ENCODE measurements at places on chromosomes 4 and X.
A peak's percentile ranks its signal among the peaks of the same experiment; 100 is the strongest.

GRCh38 chr4:87933337-87933736, 42.2 kb upstream of the SPP1 start:
- no peak for DNase-seq

GRCh38 chrX:124045109-124045508, 83.6 kb downstream of the STAG2 start:
- DNase-seq = no peak

- DNase-seq = no peak
Measured at GRCh38 chr4:95551653-95552052, 2.9 kb upstream of the UNC5C start.

DNA sequence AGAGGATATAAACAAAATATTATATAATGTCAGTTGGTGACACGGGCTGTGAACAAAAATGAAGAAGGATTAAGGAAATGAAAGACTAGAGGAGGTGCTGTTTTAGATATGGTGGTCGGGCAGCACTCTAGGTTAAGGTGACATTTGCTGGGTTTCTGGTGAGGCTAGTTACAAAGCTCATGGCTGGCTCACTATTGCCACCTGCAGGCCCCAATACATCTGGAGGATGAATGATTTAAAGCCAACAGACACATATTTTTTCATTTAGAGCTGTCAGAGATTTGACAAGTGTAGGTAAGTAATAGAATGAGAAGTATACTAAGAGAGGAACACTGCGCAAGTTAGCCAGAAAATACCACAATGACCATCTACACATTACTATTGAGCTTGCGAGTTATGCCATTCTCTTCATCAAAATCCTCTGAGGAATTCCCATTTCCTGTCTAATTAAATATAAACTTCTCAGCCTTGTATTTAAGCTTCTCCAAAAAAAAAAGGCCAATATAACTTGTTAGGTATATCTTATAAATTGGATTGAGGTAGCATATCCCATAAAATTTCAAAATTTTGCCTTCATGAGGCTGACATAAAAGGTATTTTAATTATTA, 6.4 kb upstream of the FGG start:
- DNase-seq = peak; percentile 41

DNA sequence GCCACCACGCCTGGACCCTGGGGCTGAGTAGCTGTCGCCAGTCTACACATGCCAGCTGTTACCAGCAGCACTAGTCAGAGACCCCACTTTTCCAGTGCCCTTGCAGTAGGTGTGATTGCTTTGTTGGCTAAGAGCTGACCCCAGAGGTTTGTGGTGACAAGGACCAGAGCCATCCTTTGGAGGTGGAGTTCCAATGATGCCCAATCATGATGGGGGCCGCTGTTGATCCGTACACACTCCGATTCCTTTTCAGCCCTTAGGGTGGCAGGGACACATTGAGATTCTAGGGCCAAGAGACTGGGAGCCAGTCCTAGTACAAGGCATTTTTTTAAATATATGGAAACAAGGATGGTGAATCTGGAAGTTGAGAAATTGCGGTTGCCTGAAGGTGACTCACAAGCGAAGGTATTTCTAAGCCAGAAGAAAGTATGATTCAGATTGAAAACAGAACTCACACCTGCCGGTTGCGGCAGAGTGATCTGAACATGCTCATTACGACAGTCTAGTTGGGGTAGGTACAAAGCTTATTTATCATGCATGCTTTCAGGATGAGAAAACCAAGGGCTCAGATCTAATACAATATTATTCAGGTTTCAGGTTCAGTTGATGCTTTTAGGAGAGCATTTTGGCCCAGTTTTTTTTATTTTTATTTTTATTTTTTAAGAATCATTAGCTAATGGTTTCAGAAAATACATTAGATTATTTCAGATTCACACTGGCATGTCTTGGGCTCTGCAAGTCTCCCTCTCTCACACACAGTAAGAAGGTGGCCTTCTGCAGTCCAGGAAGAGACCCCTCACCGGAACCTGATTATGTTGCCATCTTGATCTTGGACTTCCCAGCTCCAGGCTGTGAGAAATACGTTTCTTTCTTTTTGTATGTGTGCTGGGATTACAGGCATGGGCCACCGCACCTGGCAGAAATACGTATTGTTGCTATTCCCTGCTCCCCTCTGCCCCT, 43.4 kb downstream of the SHROOM2 start:
- DNase-seq = no peak

DNA sequence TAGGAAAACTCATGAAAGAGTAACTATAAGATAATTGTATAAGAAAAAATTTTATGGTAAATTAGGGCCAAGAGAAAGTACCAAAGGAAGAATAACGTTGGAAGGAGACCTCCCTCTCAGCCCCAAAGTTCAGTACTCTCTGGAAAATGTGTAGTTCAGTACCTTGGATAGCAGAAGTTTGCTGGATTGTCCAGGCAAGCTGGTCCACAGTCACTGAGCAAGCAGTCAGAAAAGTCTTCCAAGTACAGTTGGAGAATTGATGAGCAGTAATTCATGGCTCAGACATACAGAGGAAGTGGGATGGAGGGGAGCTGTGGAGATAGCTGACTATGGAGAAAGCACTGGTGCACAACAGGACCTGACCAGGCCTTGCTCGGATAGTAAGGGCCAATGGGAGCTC, 598.2 kb upstream of the NDST4 start:
- DNase-seq = no peak

GRCh38 chrX:41720125-41720779, 3.7 kb upstream of the GPR82 start:
- DNase-seq = no peak

DNA sequence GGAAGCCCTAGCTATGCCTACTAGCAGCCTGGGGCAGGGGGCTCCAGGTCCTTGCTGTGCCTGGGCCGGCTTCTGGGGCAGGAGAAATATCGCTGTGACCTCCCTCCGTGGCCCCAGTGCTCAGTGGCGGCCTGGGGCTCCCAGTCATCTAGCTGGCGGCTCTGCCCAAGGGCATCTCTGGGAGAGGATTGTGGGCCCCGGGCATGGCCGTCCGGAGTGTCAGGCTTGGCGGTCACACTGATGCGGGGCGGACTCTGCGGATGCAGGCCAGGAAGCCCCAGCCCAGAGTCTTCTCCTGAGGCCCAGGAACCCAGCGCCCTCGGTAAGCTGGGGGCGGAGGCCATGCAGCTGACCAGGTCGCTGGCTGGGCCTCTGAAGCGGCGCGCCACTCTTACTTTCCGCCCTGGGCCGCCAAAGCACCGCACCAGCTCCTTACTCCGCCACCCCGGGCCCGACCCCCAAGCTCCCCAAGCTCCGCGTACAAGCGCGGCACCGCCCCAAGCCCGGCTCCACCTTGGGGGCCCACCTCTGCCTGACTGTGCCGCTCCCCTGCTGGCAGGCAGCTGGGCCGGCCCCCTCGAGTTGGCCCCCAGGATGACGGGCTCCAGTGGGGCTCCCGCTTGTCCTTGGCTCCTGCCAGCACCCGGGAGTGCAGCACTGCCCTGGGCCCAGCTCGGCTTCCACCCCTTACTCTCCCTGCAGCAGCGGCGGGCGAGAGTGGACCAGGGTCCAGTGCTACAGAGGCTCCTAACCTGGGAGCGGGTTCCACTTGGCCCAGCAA, 720.0 kb downstream of the PCDH18 start:
- DNase-seq = no peak

DNA sequence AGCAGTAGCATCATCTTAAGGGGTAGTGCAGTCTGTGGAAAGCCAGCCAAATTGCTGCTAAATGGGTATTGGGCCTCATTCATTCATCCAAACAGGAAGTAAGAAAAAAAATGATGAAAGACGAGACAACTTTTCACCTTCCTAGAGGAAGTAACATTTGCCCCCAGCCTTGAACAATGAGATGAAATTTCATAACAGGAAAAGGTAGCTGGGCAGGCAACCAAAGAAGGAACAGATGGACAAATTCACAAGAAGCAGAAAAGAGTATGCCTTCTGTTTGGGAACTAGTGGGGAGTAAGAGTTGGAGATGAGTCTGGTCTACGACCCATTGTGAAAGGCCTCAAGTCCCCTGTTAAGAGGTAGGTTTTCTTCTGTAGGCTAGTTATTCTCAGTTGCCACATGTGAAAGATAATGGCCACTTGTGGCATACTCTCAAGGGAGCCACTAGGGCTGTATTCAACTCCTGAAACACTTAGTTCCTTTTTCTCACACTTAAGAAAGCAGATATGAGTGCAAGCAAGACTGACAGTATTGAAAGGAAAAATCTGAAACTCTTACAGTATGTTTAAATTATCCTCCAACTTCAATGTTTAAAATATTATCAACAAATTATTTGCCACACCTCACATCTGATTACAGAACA, 190.4 kb downstream of the AR start:
- no peak for DNase-seq

DNA sequence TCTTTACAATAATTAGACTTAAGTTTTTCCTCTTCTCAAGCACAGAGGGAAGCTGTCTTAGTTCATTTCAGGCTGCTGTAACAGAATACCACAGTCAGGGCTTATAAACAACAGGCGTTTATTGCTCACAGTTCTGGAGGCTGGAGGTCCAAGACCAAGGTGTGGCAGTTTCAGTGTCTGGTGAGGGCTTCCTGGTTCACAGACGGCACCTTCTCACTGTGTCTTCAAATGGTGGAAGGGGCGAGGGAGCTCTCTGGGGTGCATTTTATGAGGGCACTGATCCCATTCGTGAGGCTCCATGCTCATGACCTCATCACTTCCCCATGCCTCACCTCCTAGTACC, 115.7 kb upstream of the MXRA5 start:
- no peak for DNase-seq

DNA sequence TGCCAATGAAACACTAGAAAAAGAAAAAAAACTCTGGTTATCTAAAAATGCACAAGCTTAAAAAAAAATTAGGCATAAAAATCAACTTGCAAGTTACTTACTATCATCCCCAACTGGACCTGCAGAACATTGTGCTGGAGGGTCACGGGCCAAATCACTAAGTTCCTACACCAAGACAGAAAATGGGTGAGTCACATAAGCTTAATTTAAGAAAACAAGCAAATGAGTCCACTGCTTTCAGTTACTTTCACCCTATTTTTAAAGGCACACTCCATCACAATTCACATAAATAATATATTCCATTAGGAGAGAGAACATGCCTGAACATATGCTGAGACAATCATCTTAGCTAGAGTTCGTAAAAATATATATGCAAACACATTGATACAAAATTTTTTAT, 17.7 kb downstream of the UBE2D3 start:
- DNase-seq = no peak

GRCh38 chr4:152652102-152652501, 27.7 kb downstream of the TMEM154 start:
- DNase-seq = no peak

- peak; percentile 3 for DNase-seq
Measured at GRCh38 chrX:68443155-68443868, 10.0 kb upstream of the OPHN1 start.

GRCh38 chr4:102627831-102628523, 126.8 kb downstream of the NFKB1 start:
- no peak for DNase-seq

DNA sequence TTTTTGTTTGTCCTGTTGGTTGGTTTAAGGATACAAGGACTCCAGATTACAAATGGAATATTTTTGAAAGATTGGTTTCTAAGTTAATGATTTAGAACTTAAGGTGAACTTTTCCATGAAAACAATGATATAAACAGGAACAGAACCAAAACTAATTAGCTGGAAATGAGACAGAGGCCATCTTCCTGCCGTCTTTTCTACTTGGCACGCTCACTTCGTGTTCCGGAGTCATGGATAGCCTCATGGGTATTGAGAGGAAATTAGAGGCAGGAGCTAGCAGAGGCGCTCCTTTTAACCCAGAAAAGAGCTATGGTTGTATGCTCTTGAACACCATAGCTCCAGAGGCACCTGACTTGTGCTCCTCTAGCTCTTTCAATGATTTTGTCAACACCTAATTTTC, 2.4 kb downstream of the FAM241A start:
- DNase-seq = peak; percentile 27

DNA sequence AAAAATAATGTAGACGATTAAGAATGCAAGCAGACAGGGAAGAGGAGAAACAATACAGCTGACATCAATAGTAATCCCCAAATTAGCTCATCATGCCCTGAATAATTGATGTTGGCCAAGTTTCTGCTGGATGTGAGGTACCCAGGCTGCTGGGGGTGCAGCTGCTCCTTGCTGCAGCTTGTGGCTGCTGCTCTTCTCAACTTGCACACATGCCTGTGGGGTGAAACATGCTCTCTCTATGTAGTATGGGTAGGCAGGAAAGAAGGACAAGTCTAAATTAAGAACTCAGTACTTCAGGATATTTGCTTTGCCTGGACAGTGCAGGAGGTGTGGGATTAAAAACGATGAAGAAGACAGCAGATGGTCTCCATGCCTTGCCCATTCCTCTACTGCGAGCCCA, 16.7 kb downstream of the EDA2R start:
- DNase-seq = no peak

DNA sequence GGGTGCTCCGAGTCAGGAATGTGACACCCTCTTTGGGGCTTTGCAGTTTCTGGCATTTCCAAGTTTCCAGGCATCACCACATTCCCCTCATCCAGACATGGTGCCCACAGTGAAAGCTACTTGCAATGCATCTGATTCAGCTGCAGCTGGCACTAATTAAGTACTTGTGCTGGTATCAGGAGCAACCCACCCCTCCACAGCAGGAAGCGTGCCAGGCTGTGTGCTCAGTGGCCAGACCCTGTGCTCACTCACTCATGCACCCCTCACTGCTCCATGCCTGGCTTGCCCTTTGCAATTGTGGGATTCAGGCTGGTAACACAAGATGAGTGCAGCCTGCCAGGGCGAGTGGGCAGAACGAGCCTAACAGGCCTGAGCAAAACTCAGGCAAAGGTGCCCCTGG, 271.2 kb downstream of the EPHA5 start:
- DNase-seq = no peak

- DNase-seq = no peak
Measured at GRCh38 chr4:3436048-3436797, 5.5 kb upstream of the HGFAC start.

GRCh38 chr4:113555868-113556267, 205.7 kb downstream of the CAMK2D start:
- no peak for DNase-seq

GRCh38 chr4:10421344-10422055, 35.7 kb downstream of the ZNF518B start:
- no peak for DNase-seq

- DNase-seq = no peak
Measured at GRCh38 chr4:3192188-3192587, 56.8 kb upstream of the MSANTD1 start.

DNA sequence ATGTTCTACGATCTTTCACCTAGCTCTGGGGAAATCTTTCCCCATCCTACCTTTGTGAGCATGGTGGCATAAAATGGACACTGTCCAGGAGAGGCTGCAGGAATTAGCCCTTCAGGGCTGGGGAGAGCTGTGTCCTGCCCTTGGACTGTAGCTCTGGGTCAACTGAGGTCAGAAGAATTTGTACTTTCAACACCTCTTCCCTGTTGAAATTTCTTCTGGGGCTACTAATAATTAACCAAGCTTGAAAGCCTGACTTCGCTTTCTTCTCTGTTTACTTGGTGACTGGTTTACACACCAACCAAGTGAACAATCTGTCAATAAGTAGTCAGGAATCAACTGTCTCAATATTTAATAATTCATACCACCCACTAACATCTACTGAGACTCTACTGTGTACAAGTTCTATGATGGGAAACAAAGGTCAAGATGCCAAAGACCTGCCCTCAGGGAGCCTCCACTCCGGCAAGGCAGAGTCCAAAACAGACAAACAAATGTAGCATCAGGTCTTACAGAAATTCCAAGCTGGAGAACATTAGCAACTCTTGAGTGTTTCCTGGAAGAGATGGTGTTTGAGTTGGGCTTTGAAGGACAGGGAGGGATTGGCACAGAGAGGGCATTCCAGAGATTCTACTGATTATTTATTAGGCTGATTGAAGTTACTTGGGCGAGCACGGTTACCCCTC, 113.1 kb downstream of the ENPP6 start:
- no peak for DNase-seq

- DNase-seq = no peak
Measured at GRCh38 chrX:48939524-48940228, 17.7 kb downstream of the OTUD5 start.
